ENCODE measurements at places on chromosomes 16 and 17.

GRCh38 chr17:74274709-74275340 is 791 bp downstream of the DNAI2 start:
- no peak for DNase-seq

DNA sequence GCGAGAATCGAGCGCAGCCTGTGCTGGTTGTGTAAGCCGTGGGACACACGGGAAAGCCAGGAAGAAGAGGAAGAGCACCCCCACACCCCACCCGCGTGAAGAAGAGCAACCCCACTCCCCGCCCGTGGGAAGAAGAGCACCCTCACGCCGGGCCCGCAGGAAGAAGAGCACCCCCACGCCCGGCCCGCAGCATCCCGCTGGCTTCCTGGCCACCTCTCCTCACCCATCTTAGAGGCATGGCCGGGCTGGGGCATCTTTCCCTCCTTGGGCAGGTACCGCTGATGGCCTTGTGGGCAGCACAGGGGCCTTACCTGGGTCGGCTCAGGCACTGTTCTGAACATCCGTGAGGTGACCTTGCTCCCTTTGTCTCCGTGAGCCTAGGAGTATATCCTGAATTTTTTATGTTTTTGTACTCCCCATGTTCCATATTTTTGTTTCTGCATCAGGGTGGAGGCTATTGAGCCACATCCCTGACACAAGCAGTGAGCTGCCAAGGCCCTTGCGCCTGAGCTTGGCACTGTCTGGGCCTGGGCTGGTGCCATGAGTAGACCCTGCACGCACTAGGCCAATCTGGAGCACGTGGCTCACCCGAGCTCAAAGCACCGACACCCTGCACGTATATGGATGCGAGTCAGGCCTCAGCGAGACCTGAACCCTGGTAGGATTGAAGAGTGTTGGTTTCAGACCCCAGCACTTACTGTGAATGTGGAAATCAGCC is 71.4 kb upstream of the KCTD5 start:
- DNase-seq, result no peak

DNA sequence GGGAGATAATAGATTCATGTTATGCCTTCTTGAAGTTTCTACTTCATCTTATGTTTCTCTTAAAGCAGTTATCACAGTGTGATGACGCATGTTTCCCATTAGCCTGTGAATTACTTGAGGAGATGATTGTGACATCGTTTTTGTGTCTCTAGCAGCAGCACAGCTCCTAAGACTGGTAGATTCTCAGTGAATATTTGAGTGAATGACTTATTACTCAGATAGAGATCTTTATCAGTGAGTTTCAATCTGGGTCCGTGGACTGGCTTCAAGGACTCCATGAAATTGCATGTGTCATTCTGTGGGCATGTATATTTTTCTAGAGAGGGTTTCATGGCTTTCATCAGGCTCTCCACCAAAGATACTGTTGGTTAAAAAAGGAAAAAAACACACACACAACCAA is 29.9 kb downstream of the YPEL2 start:
- no peak for DNase-seq

- DNase-seq, result no peak
These were observed 17.6 kb downstream of the MVP start for GRCh38 chr16:29837841-29838240.

DNA sequence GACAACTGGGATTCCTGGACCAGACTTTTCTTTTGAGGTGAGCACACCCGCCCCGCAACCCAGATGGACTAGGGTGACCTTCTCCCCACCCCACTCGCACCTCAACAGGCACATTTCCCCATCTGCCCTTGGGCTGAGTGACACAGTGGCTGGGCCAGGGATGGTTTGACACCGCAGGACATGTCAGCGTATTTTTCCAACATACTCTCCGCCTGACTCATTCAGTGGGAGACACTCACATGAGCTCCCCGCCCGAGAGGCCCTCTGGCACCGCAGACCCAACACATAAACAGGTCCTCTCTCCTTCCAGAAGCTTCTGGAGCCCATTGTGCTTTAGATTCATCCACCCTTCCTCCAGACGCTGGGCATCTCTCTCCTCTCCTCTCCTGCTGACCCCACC is 69.4 kb downstream of the ZDHHC7 start:
- DNase-seq, result no peak

DNA sequence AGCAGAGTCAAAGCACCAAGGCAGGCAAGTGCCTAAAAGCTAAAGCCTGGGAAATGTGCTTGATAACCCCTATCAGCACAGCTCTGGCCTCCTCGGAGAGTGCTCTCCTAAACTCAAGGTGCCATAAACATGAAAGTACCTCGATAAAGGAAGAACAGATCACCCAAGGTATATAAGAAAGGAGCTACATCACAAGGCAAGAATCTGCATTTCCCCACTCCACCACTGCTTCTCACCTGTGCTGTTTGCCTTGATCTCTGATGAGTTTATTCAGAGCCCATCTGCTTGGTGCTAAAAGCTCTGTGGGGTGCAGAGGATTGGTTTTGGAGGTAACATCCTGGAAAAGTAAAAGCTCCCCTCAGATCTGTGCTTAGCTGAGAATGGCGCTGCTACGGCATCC is 449.5 kb upstream of the CDH5 start:
- DNase-seq, result no peak

- peak; percentile 60 for DNase-seq
These were observed 621 bp upstream of the CSHL1 start for GRCh38 chr17:63911657-63912100.

GRCh38 chr16:84700446-84701300 is 873 bp downstream of the USP10 start:
- no peak for DNase-seq

DNA sequence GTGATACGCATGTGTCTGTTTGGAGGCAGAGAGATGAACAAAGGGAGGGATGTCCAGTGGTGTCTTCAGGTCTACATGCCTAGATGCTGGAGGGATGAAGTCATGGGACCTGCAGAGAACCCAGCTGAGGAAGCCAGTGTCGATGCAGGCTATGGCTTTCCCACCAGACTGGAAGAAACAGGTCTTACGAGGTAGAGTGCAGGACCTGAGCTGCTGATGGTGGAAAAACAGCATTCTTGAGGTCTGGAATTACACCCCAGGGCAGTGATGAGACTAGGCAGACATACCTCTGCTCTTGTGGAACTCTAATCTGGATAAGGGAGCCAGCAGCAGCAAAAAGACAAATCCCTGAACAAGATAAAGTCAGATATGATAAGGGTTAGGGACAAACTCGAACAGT is 37.4 kb downstream of the ARSG start:
- no peak for DNase-seq

DNA sequence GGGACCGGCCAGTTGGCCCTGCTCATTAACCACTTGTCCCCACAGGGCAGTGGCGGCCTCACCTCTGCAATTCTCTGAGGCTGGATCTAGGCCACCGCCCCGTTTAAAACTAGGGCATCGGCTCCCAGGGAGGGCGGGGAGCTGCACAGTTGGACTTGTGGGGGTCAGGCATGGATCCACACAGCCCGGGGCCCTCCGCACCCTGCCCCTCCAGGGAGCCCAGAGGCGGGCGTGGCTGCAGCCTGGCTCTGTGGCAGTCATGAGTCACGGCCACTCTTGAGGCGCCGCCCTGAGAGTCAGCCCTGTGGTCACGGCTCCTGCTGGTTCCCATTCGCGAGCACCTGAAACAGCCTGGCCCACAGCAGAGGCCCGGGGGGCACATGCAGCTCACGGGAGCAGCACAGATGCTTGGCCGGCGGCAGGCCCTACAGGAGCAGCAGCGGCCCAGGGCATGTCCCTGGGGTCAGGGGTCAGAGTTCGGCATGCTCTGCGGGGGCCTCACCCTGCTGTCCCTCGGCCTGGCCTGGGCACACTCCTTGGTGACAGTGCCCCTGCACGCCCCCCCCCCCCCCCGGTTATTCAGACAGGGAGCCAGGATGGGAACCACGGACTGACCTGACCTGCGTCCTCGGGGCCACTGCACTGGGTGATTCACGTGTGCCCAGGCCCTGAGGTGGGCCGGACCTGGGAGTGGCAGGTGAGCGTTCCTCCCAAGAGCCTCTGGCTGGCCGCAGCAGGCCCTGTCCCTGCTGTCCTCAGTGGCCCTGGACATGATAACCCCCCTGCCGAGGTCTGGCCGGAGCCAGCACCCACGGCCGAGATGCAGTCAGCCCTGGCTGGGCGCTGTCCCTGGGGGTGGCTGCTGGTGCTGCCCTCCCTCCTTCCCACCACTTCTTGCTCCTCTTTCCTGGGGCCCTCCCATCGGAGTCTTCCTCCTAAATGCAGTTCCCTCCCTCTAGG is 8.2 kb downstream of the CAPN15 start:
- DNase-seq, result no peak

- DNase-seq, result no peak
These were observed 152.2 kb downstream of the SNX11 start for GRCh38 chr17:48259694-48260291.

- no peak for DNase-seq
These were observed 6.4 kb upstream of the LGALS9 start for GRCh38 chr17:27624539-27624938.

DNA sequence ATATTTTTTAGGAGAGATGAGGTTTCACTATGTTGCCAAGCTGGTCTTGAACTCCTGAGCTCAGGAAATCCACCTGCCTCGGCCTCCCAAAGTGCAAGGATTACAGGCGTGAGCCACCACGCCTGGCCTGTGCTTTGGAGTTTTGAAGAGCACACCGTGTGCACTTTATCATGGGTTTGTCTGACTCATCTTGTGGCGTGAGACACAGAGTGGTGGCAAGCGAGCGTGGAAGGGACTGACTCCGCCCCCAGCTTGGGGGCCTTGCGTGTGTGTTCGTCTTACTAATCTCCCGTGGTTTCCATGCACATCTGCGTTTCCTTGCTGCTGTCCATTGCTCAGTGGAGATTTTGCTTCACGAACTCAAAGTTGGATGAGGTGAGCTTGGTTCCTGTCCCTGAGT is 22.9 kb downstream of the CRAMP1 start:
- no peak for DNase-seq

DNA sequence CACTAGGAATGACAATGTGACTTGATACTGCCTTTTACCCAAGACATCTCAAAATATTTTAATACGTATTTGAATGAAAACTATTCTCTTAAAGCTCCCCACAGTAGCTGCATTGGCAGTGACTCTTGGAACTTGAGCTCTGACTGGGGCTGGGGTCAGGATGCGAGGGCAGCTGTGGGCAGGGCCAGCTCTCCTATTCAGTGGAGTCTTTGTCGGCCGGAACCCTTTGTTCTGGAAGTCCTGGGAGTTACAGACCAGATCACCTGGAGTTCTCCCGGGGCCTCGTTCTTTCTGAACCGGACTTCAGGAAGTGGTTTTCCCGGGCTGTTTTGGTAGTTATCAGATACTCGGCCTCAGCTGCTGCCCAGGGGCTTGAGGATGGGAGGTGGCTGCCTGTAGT is 84.9 kb downstream of the NPIPB11 start:
- DNase-seq, result no peak

GRCh38 chr16:2341456-2342447 is 1.2 kb upstream of the ABCA3 start:
- DNase-seq, result no peak

GRCh38 chr17:36825521-36825920 is 111.8 kb upstream of the LHX1 start:
- no peak for DNase-seq

- no peak for DNase-seq
These were observed 310.0 kb downstream of the SEC14L1 start for GRCh38 chr17:77450742-77451244.

- DNase-seq, result no peak
These were observed 484.1 kb upstream of the SALL1 start for GRCh38 chr16:51635181-51635580.

- no peak for DNase-seq
These were observed 161.2 kb downstream of the MRTFB start for GRCh38 chr16:14232106-14232864.

Data from endothelial cell (in vitro differentiated cells).